ENCODE measurements at places on chromosomes 6 and 20.

DNA sequence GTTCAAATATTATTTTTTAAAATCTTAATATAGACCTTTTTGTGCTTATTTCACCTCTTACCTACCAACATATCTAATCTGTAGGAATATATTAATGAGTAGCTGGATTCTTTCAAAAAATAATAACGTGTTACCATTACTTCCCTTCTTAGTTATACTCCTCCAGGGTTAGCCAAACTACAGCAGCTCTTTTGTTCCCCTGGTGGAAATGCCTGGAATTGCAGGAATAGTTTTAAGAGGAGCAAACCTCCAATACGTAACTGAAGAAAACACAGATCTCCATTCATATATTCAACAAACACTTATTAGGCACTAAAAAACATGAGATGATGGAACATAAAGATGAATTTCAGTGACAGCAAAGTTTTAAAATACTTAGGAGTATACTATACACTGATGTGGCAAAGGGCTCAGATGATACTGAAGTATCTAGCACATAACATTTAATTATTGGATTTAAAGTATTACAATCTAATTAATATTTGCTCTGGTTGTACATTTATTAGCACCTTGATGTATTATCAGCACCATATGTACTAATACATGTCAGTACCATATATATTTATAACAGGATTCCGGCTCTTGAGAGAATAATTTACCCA, 78.3 kb downstream of the TBX18 start:
- no peak for DNase-seq

DNA sequence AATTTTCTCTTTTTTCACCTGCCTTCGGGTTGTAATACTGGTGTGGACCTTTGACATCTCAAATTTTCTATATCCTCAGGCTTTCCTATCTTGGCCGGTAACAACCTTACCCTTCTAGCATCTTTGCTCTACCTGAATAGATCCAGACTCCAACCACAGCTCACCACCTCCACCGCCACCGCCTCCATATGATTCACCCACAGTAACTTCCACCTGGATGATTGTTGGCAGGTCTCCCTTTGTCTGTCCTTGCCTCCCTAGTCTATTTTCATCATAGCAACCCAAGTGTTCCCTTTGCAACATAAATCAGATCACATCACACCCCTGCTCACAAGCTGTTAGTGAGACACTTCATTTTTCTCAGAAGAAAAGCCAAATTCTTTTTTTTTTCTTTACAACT, 525.8 kb upstream of the POU3F2 start:
- DNase-seq: no peak

- no peak for DNase-seq
Observed at GRCh38 chr6:138204303-138204702, 14.0 kb downstream of the PBOV1 start.

GRCh38 chr6:151917531-151918329, 110.2 kb downstream of the ESR1 start:
- no peak for DNase-seq

DNA sequence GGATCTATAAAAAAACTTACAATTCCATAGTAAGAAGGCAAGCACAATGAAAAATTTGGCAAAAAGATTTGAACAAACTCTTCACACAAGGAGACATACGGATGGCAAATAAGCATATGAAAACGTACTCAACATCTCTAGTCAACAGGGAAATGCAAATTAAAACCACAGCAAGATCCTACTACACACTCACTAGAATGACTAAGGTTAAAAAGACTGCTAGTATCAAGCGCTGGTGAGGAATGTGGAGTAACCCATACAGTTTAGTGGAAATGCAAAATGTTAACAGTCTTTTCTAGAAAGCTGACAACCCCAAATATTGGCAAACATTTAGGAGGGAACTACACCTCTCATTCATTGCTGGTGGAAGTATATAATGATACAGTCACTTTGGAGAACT, 175.9 kb upstream of the SGK1 start:
- DNase-seq: no peak

GRCh38 chr6:161748535-161749416, 474.9 kb upstream of the AGPAT4 start:
- peak; percentile 63 for DNase-seq

DNA sequence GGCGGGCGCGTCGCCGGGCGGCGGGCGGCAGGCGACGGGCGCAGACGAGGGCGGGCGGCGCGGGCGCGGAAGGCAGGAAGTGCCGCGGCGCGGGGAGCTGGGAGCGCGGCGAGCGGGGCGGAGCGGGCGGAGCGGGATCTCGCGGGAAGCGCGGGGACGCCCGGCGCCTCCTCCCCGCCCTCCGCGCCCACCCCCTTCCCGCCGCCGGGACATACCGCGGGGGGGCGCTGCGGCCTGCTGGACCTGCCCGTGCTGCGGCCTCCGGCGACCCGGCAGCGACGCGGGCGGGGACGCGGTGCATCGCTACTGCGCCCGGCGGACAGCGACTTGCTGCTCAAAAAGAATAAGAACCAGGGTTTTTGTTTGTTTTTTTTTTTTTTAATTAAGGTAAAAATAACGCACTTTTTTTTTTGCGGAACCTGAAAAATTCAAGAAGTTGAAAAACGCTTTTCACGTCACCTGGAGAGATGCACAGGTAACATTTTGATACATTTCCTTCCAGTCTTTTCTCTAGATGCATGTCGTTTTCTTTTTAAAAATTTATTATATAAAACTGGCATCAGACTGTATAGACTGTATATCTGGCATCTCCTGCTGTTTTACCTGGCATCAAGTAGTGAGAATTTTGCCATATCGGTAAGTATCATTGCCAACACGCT, at the start of gene CENPB:
Gene CENPB, minus strand, starts transcription at position 76 of the 659 bp plus-strand sequence. CDS start 257 bp downstream, outside the sequence.
- DNase-seq: peak; percentile 94

DNA sequence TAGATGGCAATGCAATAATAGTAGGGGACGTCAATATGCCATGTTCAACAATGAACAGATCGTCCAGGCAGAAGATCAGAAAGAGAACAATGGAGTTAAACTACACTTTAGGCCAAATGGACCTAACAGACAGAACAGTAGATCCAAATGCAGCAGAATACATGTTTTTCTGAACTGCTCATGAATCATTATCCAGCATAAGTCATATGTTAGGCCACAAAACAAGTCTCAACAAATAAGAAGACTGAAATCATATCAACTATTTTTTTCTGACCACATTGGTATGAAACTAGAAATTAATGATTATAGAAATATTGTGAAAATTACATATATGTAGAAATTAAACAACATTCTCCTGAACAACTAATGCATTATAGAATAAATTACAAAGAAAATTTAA, 10.2 kb upstream of the DEFB125 start:
- DNase-seq: no peak
